ENCODE measurements at places on chromosomes 7 and 10.

GRCh38 chr10:120436439-120437112 is 20.5 kb upstream of the PLPP4 start:
- DNase-seq: no peak

DNA sequence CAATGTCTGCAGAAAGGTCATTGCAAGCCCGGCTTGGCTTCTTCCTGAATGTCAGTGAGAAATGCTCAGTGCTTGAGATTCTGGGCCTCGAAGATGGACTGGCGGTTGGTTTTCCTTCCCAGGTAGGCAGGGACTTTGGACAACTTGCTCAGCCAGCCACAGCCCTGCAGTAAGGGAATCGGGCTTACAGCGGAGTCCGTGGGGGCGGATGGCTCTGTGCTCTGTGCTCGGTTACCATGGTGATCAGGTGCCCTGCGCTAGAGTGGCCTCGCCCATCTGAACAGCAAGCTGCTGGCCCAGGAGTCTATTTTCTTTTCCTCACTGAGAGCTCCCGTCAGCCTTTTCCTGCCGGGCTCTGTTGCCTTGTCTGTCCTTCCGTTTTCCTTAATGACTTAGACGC is 77.8 kb upstream of the SH2B2 start:
- no peak for DNase-seq

GRCh38 chr10:124308056-124308645 is 110.6 kb downstream of the OAT start:
- DNase-seq: no peak

- DNase-seq: no peak
Measured at GRCh38 chr10:100788002-100788903, 42.9 kb downstream of the PAX2 start.

DNA sequence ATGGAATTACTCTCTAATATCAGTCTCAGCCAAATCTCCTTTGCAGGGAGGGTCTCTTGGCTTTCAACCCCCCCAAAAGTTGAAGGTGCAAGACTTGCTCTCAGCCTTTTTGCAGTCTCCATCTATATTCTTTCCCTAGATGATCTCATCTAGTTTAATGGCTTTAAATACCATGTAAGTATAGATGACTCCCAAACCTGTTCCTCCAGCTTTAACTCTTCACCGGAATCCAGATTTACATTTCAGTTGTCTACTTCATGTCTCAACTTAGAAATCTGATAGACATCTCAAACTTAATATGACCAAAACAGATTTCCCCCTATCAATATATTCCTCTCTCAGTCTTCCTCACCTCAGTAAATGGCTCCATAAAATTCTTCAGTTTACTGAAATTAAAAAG is 9.9 kb upstream of the TAS2R41 start:
- no peak for DNase-seq

DNA sequence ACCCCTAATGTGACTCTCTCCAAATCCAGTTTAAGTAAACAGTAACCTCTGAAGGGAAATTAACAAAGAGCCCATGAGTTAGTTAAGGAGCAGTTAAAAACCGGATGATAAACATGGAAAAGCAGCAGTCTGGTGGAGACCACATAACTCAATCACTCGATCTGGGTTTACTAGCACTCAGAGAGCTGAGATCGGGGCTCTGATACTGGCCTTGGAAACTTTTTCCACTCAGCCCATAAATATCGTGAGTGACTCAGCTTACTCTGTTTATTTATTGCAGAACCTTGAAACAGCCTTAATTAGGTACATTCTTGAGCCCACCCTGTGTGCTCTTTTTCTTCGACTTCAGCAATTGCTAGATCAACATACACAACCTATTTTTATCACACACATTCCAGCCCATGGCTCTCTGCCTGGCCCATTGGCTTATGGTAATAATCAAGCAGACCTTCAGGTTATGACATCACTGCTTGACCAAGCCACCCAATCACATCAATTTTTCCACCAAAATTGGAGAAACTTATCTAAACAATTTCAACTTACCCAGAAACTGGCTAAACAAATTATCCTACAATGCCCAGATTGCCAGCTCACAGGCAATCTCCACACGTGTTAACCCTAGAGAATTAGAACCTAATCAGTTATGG is 82.2 kb upstream of the GPR22 start:
- DNase-seq: no peak

GRCh38 chr7:77501192-77501515 is 35.9 kb upstream of the PTPN12 start:
- no peak for DNase-seq

GRCh38 chr10:71043858-71044257 is 155.5 kb upstream of the PCBD1 start:
- no peak for DNase-seq

DNA sequence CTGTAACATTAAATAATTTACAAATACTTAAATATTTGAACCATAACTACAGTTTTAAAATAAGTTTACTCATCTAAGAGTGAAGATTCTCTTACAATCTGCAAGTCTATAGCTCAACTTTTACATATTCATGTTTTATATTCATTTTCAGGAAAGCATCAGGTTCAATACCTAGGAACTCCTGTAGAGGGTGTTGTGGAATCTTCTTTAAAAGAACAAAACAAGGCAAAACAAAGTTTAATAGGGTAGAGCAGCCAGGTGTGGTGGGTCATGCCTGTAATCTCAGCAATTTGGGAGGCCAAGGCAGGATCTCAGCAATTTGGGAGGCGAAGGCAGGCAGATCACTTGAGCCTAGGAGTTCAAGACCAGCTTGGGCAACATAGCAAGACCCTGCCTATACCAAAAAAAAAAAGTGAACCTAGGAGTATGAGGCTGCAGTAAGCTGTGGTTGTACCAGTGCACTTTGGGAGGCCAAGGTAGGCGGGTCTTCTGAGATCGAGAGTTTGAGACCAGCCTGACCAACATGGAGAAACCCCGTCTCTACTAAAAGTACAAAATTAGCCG is 45.1 kb downstream of the ST8SIA6 start:
- DNase-seq: no peak

GRCh38 chr7:64485623-64486022 is 77.2 kb downstream of the ZNF680 start:
- DNase-seq: no peak

- no peak for DNase-seq
Measured at GRCh38 chr10:43226851-43227845, 39.7 kb downstream of the RASGEF1A start.

DNA sequence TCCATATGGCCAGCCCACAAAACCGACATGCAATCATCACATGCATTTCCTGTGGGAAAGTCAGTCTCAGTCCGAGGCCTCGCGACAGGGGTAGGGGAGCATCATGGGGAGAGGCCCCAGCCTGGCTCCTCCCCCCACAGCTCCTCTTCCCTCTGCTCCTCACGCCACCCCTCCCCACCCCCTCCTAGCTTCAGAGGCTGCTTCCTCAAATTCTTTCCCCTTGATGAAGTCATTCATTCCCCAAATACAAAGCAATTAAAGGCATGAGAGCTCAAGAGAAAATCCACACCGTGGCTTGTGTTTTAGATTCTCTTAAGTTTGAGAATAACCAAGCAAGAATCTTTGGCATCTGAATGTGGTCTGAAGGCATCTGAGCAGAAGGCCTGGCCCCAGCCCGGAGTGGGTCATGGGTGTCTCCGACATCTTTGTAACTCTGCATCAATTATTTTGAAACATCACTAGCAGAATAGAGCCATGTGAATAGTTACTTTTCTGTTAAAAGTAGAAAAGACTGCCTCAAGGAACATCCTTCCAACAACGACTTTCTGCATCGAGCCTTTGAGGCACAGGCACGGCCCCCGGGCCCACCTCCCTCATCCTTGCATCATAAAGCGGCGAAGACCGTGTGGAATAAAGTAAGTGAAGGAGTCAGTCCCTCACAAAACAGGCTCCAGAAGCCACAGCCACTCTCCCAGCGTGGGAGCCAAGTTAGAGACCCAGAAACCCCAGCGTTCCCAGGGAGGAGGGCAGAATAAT is 90.9 kb downstream of the DIP2C start:
- no peak for DNase-seq

DNA sequence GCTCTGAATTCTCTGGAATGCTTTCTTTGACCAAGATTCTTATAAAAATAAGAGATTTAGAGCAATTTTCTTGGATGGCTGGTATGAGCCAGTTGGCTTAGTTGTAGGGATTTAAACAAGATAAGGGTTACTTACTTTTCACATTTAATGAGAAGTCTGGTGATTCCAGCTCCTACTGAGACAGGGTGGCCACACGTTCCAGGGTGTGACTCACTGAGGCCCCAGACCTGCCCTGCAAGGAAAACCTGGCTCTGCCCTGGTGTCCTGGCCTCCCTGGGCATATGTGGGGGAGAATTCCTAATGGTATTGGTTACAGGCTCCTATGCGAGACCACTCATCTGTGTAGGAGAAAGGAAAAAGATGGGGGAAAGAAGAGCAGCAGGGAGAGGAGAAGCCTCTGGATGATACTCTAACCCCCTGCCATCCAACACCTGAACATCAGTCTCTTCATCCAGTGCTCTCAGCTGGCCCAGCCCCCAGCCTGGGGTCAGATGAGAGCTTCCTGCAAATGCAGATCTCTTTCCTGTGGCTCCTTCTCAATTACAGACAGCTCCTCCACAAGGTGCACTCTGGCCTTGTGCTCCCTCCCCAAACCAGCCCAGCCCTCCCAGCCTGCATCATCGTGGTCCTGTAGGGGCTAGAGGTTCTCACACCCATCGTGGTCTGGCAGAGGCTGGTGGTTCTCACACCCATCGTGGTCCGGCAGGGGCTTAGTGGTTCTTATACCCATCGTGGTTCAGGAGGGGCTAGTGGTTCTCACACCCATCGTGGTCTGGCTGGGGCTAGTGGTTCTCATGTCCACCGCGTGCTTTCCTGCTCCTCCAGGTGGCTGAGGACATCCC is 139.9 kb downstream of the EGFR start:
- DNase-seq: no peak

DNA sequence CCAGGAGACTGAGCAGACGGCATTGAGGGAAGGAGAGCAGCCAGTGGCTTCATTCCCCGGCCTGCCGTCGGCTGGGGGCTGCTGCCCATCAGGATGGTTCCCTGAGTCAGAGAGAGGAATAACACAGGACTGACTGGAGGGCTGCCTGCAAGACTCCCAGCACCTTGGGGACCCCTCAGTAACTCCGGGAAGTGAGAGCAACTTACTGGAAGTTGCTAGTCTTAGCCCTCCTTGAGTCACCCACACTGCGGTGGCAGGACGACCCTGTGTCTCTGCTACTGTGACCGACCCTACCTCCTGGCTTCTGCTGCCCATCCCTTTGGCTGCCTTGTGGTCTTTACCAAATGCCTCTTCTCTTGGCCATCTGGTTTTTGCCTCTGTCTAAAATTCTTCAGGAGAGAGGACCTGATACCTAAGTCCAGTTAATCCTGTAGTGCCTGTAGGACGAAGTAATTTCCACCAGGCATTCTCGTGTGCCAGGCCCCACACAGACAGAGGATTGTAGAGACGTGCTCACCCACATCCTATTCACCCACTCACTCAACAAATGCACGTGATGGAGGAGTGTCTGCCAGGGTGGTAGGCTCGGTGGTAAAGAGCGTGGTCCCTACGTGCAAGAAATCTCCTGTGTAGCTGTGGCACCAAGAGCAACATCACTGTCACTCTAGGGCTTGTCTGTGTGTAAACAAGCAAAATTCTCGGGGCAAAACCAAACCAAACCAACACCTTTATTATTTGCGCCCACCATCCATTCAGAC is 156.5 kb downstream of the PRKCQ start:
- DNase-seq: no peak

GRCh38 chr10:108904163-108904838 is 1019.0 kb downstream of the XPNPEP1 start:
- no peak for DNase-seq

DNA sequence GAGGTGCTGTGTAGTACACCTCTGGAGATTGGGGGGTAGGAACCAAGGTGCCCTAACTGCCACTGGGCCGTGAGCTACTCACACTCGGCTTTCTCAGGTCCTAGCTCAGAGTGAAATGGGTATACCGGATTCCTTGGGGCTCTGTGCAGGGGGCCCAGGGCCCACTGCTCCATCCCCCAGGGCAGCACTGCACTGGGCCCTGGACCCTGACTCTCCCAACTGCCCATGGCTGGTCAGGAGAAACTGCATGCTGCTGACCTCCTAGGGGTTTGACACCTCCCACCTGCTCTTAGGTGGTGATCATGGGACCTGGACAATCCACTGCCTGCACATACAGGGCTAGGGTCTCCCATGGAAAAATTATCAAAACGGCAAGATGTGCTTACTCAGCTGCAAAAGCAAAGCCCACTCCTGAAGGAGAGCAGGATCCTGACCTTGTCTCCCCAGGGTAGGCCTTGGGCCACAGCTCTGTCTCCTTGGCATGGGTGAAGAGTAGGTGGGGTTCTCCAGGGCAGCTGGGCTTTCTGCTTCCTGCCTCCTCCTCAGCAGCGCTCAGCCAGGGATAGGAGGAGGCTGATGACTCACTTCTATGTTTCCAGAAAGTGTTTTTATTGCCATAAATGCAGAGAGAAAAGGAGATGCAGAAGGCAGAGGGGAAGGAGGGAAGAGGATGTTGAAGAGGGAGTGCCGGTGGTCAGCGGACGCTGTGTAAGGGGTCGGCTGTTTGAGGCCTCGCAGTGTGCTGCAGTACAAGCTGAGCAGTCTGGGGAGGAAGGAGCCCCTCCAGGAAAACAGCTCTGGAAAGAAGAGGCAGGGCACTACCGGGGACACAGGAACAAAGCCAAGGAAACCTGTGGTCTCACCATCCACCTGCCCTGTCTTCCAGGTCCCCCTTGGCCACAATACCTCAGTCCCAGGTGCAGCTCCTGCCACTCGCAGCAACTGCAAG is 107.8 kb downstream of the ARHGAP22 start:
- DNase-seq: no peak

Measured in GM19239 (cell line).